ENCODE measurements at places on chromosomes 1 and 21.

DNA sequence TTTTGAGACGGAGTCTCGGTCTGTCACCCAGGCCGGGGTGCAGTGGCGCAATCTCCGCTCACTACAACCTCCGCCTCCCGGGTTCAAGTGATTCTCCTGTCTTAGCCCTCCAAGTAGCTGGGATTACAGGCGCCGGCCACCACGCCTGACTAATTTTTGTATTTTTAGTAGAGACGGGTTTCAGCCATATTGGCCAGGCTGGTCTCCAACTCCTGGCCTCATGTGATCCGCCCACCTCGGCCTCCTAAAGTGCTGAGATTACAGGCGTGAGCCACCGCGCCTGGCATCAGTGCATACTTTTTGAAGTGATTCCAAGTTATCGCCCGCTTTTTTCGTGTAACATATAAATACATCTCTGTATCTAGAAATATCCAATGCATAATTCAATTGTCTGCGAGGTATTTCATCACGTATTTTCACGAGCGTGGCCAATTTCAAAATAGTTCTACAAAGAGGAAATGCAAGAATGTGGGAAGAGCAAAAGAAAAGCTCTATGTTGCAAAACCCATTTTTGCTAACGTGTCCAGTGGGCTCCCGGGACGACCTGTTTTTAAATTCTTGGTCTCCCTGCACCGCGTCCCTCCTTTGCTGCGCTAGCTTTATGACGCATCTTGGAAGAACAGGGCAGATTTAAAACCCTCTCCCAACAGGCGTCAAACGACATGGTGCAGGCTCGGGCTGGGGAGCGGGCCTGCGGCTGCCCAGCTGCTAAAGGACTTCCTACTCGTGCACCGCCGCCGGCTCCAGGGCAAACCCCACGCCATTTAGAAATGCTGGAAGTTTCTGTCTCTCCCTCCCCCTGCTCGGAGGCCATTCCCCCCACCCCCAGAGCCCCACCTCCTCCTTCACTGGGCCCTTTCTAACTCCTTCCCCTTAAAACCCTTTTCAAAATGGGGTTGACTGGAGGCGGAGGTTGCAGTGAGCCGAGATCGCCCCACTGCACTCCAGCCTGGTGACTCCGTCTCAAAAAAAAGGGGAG, 923 bp upstream of the IFNGR2 start:
- DNase-seq: peak; percentile 33

DNA sequence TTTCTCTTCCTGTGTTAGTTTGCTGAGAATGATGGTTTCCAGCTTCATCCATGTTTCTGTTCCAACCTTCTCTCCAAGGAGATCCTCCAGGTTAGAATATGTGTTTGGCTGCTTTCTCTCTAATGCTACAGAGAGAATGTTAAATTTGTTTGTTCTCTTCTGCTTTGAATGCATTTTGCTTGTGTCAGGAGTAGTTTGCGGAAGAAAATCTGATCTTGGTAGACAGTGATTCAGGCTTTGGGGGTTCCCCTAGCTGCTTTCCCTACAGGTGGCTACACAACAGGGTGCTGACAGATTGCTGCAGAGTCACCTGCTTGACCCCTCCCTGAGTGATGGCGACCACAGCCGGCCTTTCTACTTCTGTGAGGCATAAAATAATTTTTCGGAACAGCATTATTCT, 41.8 kb downstream of the MACO1 start:
- no peak for DNase-seq

- DNase-seq: no peak
These were observed 93.0 kb upstream of the BMP8A start for GRCh38 chr1:39398278-39399021.

DNA sequence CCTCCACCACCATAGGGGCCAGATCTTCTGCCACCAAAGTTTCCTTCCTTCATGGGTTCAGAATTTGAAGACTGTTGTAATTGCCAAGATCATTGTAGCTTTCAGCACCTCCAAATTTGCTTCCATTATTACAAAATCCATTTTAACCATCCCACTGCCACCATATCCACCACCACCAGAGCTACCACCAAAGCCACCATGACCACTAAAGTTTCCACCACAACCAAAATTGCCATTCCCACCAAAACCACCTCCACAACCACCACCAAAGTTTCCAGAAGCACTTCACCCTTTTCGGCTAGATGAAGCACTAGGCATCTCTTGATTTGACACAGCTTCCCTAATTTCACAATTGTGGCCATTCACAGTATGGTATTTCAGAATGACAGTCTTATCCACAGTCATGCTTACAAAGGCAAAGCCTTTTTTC, 45.2 kb downstream of the SLC30A7 start:
- no peak for DNase-seq

GRCh38 chr1:209160230-209160629, 423.3 kb upstream of the CAMK1G start:
- no peak for DNase-seq

- DNase-seq: no peak
These were observed 30.7 kb downstream of the RPAP2 start for GRCh38 chr1:92329347-92330129.

GRCh38 chr1:23837908-23838307, 12.7 kb upstream of the HMGCL start:
- no peak for DNase-seq

GRCh38 chr21:36744560-36745231, 45.8 kb downstream of the SIM2 start:
- no peak for DNase-seq

DNA sequence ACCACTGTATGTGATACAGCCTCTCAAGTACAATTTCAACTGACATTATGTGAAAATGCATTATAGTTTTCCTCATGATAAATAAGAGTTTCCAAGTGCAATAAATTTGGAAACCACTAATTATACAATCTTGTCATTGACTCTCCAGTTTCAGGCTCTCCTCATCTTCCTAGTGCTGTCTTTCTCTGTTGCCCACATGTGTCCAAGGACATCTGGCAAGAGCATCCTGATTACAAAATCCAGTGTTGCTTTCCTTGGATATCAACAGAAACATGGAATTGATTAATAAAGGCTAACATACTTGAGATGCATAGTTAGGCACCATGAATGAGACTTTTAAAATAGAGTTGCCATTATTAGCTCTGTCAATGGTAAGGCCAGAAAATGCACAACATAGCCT, 15.6 kb upstream of the MAP10 start:
- no peak for DNase-seq

- DNase-seq: no peak
These were observed 9.4 kb downstream of the USP48 start for GRCh38 chr1:21773585-21773984.

GRCh38 chr1:923131-923990, at the start of gene SAMD11:
Gene SAMD11 (plus strand): TSS chr1:923923. CDS start chr1:924432, 509 bp downstream.
- DNase-seq: peak; percentile 73

DNA sequence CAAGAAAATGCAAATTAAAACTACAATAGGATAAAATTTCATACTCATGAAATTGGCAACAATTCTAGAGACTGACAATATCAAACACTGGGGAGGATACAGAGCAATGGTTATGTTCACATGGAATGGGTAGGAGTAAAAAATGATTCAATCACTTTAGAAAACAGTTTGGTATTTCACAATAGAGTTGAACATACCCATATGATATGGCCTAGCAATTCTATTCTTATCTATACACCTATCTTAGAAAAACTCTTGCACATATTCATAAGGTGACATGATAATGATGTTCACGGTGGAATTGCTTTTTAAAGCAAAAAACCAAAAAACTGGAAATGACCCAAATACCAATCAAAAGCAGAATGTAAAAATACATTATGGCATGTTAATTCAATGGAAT, 28.7 kb downstream of the PHC2 start:
- no peak for DNase-seq

- DNase-seq: peak; percentile 33
These were observed 299.8 kb downstream of the DUSP10 start for GRCh38 chr1:221442056-221442455.

DNA sequence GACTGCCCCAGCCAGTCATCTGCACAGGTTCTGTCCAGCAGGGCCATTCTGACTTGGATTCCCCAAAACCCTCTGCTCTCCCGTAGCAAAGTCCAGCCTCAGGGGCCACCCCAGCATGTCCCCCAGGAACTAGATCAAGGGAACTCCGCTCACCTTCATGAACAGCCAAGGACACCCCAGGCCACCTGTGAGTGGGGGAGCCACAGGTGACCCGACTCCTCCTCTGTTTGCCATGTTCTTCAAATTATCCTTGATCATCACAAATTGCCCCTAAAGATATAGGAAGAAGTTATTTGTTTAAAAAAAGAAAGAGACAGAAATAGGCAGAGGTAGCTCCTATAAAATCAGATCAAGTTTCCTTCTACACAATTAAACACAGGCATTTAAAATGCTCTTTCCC, 475.0 kb downstream of the MATN1 start:
- DNase-seq: no peak

- no peak for DNase-seq
These were observed 35.9 kb upstream of the KANK4 start for GRCh38 chr1:62355095-62355494.

DNA sequence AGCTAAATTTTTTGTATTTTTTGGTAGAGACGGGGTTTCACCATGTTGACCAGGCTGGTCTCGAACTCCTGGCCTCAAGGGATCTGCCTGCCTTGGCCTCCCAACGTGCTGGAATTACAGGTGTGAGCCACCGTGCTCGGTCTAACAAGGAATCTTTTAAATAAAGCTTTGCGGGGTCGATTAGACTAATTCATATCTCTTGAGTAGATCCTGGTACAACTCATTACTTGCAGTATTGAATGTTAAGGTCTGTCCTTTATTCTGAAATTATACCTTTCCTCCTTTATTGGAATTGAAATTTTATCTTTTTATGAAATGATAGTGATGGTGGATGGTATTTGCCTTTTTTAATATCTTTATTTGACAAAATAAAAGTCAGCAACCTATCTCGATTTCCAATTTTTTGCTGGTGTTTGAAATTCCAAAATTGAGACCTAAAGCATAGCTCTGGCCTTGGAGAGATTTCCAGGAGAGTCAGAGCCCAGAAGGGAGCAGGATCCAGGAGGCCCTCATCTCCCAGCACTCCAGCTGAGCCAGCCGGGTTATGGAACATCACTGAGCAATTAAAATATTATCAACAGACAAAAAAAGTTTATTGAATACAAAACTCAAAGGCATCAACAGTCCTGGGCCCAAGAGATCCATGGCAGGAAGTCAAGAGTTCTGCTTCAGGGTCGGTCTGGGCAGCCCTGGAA, 4.7 kb downstream of the S100A2 start:
- DNase-seq: no peak

GRCh38 chr21:15586752-15587427, 142.9 kb upstream of the USP25 start:
- DNase-seq: no peak

GRCh38 chr21:14547834-14548513, 1.9 kb upstream of the SAMSN1 start:
- DNase-seq: no peak

GRCh38 chr1:64527165-64527564, 57.2 kb downstream of the CACHD1 start:
- no peak for DNase-seq

- no peak for DNase-seq
These were observed 202.9 kb downstream of the BRINP3 start for GRCh38 chr1:190274721-190275120.

DNA sequence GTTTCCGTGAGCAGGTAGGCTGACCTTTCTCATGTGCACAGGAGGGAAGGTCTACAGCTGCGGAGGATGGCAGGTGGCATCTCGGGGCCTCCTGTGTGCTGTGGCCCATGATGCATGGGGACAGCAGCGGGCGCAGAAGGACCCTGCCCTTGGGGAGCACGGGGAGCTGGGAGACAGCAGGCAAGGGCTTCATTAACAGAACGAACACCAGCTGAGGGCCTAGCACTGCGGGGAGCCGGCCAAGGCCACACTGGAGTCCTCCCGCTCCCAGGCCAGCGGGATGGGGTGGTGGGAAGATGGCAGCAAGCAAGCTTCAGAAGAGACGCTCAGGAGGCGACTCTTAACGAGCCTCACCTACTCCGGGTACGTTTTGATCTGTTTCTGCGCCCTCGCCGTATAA, 66.6 kb downstream of the SCCPDH start:
- DNase-seq: no peak

GRCh38 chr1:218478336-218478735, 133.2 kb downstream of the TGFB2 start:
- DNase-seq: no peak

DNA sequence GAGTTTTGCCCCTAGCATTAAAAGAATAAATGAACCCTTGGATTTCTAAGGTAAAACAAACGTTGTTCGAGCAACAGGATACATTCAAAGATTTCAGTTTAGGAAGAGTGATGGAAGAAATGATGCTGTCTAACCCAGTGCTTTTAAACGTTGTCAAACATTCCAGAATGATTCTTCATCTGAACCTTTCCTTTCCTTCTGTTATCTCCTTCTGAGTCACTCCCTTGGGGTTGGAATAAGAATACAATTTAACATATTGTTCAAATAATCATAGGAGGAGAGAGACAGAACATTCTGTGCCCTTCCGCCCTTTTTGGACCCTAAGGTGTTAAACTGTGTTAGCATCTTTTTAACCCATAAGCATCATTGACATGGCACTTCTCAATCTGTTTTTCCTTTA, 61.1 kb upstream of the RCOR3 start:
- DNase-seq: no peak

DNA sequence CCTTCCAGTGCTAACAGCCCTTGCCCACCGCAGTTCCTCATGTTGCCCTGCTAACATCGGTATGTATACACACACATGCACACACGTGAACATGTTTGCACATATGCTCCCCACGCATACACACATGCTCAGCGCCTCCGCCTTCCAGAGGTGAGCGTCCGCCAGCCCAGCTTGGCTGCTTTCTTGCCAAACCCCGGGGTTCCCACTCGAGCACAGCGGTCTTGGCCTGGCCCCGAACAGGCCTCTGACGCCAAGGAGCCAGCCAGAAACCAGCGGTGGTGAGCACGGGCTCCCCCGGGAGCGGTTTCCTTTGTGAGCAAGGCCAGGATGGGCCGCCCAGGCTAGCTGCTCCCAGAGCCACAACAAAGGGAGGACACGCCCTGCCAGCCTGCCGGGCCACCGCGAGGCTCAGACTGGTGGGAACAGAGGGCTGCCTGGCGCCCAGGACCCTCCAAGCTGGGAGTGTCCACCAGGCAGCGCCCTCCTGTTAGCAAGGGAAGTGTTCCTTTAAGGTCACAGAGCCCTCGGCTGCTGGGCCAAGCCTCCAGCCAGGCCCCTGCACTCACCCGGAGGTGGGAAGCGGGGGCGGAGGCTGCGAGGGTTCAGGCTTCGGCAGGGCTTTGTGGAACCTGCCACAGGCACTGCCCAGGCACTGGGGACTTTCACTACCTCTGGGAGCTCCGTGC, 65.4 kb downstream of the ALPL start:
- peak; percentile 23 for DNase-seq

- DNase-seq: no peak
These were observed 56.3 kb downstream of the CSMD2 start for GRCh38 chr1:34108711-34109110.

- DNase-seq: no peak
These were observed 32.5 kb upstream of the ASPM start for GRCh38 chr1:197178998-197179397.

DNA sequence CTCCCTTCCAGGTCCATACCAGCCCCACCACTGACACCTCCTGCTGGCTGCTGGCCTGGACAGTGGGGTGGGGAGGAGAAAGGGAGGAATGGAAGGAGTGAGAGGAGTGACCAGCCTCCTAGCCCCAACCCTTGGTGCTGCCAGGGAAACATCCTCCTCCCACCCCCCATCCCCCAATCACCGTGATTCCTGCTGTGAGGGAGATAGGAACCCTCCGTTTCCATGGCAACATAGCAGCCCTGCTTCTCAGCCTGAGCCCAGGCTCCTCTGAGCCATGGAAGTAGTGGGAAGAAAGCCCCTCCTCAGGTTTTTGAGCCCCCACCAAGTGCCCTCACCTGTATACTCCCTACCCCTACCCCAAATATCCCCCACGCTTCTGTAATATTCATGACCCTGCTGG, 44.4 kb upstream of the SCMH1 start:
- no peak for DNase-seq
